ENCODE measurements at places on chromosomes 2 and 18.

DNA sequence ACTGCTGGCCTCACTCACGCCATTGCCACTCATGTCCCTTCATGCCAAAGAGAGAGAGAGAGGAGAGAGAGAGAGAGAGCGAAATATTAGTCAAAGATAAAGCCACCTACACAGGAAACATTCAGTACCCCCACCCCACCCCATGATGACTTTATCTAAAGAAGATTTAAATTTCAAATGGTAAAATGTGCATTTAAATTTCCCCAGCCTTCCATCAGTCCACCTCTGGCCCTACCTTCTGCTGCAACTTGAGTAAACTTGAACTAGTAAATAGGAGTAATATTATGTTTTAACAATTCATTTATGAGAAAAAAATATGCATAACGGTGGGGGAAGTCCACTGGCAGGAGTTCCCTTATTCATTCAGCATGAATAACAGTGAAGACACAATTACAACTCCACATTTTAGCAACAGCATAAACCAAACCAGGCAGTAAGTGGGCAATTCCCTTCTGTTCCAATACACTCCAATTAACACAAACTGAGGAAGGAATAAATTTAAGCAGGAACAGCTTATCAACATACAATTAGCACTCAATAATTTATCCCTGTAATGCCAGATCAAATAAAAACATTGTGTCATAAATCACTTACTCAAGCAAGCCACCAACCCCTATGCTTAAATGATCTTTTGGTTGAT lies 264.2 kb downstream of the LNPK start:
- no peak for DNase-seq

DNA sequence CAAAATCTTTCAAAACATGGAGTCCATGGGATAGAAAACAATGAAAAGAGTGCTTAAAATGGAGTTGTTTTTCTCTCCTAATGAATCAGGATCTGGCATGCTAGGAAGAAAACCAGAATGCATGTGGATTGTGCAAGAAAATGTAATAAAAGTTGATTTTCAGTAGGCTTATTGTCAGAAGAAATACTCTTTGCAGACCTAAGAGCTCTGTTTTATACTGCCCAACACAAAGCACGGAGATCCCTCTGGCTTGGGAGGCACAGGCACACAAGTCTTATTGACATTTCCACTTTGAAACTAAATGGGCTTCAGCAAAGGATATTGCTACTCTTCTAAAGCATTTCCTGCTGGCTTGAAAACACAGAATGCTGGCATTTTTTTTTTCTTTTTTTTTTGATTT lies 15.5 kb upstream of the DAPL1 start:
- DNase-seq: no peak

DNA sequence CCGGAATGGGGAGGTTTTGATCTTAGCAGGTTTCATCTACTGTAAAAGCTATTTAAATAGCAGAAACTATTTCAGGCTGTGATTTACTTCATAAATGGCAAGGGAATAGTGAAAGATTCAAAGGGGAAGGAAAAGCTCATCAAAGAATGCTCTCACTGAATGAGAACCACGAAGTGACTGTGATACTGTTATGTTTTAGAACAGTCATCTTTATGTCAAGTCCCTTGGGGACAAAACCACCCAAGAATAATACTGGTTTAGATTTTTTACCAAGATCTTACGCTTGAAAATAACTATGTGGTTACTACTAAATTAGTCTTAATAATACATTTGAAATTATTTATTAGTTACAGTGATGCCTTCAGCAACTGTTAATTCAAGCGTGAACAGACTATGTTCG lies 28.1 kb downstream of the FARSB start:
- DNase-seq: no peak

GRCh38 chr2:215833531-215834162 lies 179.7 kb downstream of the MREG start:
- no peak for DNase-seq

- no peak for DNase-seq
These were observed 435.9 kb downstream of the TSN start for GRCh38 chr2:122191331-122191730.

GRCh38 chr18:48975817-48976649 lies 25.3 kb upstream of the SMAD7 start:
- DNase-seq: peak; percentile 39

- DNase-seq: peak; percentile 31
These were observed 35.7 kb downstream of the NOL10 start for GRCh38 chr2:10654069-10654468.

DNA sequence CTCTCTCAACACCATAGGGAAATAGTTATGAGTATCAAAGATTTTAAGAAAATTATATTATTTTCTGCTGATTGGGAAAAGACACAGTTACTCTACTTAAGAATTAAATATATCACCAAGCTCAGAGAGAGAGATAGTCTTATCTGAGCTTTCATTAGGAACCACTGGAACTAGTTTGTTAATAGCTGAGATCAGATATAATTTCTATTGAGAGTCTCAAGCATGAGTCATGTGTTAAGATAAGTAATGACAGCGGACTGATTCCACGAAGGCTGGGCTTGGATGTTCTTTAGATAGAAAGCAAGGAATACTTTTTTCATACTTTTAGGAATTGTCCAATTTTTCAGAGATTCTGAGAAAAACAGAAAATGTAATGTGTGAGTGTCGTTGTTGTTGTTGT lies 44.4 kb upstream of the RBM44 start:
- no peak for DNase-seq

DNA sequence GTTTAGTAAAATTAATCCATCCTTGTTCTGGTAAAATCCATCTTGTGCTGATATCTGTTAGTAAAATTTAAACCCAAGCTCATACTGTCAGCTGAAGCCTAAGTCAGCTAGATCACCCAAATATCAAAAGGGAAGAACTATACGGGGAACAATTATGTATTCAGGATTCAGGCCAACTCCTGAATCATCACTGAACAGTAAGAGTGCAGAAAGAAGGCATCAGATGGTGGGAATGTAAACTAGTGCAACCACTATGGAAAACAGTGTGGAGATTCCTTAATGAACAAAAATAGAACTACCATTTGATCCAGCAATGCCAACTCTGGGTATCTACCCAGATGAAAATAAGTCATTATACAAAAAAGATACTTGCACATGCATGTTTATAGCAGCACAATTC lies 81.8 kb downstream of the RAPGEF4 start:
- DNase-seq: no peak

DNA sequence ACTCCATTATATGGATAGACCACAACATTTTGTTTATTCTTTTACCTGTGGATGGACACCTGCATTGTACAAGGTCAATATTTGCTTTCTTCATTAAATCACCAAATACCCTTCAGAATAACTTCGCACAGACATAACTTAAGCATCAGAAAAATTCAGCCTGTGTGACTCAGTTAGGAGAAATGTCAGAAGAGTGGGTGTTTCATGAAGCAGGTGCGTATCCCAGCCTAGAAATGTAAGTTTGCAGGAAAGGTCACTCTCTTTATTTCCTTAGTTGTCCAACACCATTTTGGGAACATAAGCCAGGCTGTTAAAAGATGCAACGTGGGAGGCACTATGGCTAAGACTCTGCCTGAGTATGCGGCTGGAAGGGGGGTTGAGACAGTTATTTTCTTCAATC lies 48.6 kb upstream of the FHL2 start:
- no peak for DNase-seq

- DNase-seq: no peak
These were observed 23.7 kb upstream of the PTPN4 start for GRCh38 chr2:119736021-119736420.

- no peak for DNase-seq
These were observed 22.2 kb downstream of the ZSCAN30 start for GRCh38 chr18:35267809-35268208.

DNA sequence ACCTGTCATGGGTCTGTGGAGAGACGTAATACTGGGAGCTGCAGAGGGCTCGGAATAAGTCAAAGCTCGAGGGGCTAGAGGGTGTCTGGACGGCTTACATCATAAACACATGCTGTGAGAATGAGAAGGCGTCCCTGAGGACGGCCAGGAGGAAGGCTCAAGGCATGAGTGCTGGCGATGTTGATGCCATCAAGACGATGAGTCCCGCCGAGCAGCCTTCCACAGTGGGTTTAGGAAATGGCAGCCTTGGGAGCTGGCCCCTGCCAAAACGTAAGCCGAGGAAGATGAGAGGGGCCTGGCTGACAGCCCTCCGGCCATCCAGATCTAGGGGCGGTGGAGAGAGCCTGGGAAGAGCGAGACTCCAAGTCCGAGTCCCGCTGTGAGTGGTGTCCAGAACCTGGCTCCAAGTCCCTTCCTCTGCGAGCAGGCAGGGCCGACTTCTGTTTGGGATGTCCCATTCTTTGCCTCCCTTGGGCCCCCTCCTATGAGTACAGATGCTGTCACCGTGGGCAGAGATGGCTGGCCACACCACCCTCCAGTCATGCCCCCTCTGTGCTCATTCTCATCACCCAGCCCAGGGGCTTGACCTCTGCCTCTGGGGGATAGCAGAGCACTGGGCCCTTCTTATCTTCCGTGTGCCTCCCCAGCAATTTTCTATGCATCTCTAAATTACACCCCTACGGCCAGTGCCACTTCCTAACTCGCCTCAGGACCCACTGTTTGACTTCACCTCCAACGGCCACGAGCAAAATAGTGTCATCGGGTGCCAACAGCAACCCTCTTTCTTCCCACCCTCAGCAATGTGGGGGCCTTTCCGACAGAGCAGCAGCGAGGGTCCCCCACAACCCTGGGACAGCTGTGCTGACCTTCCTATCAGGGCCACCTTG lies 175.7 kb downstream of the FAM210A start:
- no peak for DNase-seq

DNA sequence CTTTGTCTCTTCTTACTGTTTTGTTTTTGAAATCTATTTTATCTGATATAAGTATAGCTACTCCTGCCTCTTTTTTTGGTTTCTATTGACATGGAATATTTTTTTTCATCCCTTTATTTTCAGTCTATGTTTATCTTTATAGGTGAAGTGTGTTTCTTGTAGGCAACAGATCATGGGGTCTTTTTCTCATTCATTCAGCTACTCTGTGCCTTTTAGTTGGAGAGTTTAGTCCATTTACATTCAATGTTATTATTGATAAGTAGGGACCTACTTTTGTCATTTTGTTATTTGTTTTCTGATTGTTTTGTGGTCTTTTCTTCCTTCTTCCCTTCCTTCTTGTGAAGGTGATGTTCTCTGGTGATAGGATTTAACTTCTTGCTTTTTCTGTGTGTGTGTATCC lies 60.0 kb upstream of the STK39 start:
- DNase-seq: no peak

DNA sequence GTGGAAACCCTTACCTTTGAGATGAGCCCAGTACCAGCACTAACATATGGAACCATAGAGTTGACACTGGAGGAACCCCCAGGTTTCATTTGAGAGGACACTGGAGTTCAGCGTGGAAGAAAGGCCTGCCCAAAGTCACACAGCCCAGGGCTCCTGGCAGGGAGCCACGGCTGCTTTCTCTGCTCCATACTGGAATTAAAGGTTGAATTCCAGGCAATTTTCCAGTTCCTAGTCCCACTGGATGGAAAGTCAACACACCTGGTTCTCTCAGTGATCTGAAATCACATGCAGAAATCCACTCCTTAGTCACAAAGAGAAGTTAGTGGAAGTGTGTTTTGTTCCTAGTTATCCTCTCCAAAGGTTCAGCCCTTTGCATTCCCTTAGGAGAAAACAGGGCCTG lies 336.1 kb upstream of the SKOR2 start:
- no peak for DNase-seq

- no peak for DNase-seq
These were observed 157.1 kb downstream of the GBX2 start for GRCh38 chr2:236010920-236011685.

DNA sequence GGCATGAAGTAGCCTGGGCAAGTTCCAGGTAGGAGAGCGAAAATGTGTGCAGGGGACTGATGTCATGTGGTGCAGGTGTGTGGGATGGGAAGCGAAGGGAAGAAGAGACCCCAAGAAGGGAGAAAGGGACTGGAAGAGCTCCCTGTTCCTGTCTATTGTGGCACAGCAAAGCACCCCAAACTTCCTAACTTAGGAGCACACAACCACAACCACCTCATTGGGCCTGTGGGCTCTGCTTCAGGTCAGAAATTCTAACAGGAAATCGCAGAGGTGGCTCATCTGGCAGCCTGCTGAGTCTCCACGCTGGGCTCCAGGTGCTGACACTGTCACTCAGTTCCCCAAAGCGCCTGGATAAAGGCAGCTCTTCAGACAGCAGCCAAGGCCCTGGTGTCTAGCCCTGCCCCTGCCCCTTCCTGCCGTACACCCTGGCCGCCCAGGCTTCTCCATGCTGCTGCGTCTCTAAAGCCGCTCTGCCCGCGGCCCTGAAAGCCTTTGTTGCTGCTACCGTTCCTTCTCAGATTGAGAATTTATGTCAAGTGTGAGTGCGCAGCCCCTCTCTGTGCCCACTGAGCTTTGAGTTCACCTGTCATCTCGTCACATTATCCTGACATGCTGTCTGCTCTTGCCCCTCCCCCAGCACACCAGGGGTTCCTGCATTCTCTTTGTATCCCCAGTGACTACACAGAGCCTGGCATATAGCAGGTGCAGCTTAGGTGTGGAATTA lies 140.2 kb upstream of the BCL2L11 start:
- DNase-seq: no peak

GRCh38 chr18:55139836-55140235 lies 180.6 kb upstream of the CCDC68 start:
- no peak for DNase-seq

GRCh38 chr2:189203177-189203799 lies 23.7 kb upstream of the COL5A2 start:
- DNase-seq: no peak

DNA sequence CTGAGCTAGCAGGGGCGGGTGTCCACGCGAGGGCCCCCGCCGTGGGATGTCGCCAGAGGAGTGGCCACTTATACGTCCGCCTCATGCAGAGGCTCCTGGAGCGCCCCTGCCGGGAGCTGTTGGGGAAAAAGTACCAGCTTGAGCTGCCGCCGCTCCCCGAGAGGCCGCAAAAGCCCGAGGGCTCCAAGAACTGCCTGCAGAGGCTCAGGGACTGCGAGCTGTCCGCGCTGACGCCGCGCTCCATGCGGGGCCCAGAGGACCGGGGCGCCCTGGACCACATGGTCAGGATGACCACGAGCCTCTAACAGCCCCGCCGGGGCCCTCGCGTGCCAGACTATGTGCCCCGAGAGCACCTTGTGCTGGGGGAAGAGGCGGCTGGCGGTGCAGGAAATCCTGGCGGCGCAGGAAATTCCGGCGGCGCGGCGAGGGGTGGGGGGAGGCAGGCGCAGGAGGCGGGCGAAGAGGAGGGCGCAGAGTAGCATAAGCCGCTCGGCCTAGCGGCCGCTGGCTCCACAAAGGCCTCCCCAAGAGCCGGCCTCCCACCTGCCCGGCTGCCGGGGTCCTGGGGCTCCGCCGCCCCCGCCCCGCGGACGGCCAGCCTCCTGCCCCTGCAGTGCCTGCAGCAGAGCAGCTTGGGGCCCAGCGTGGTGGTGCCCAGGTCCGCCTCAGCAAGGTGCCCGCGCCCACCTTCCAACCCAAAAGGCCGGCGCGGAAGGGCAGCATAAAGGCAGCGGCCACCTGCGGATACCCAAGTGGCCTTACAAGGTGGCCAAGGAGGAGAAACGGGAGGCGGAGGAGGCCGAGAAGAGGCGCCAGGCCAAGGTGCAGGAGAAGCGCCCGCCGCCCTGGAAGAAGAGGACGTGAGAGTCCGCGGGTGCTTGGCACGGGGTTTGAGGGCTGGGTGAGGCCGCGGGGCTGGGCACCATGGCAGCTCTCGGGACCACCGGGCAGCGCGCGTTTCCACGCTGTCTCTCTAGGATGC lies 42.1 kb upstream of the TRIM43B start:
- peak; percentile 45 for DNase-seq

GRCh38 chr2:19652811-19653210 lies 249.0 kb downstream of the TTC32 start:
- no peak for DNase-seq

GRCh38 chr2:104863468-104864279 lies 9.8 kb downstream of the POU3F3 start:
- no peak for DNase-seq
